ENCODE measurements at places on chromosomes 1 and 21.

GRCh38 chr1:56050911-56051310, 528.5 kb downstream of the PLPP3 start:
- H3K4me3 ChIP-seq, result no peak overlapping the region
- H3K36me3 ChIP-seq, result no peaks in the 10 kb centered on the region
- no peak overlapping the region for H3K27ac ChIP-seq
- peaks cover 2% of the 10 kb centered on the region for H3K27me3 ChIP-seq
- H3K4me1 ChIP-seq, result peaks cover 15% of the 10 kb centered on the region
- DNase-seq, result no peak

- DNase-seq, result no peak
- no peaks in the 10 kb centered on the region for H3K36me3 ChIP-seq
- H3K4me3 ChIP-seq, result no peak overlapping the region
- H3K27me3 ChIP-seq, result peaks cover 23% of the 10 kb centered on the region
- H3K4me1 ChIP-seq, result peaks cover 3% of the 10 kb centered on the region
Measured at GRCh38 chr1:207903767-207904166, 7.2 kb downstream of the CD34 start.

GRCh38 chr21:43657355-43658087, 1.8 kb downstream of the HSF2BP start:
- no peaks in the 10 kb centered on the region for H3K27me3 ChIP-seq
- H3K36me3 ChIP-seq, result no peaks in the 10 kb centered on the region
- no peak overlapping the region for H3K27ac ChIP-seq
- H3K4me1 ChIP-seq, result peaks cover 24% of the 10 kb centered on the region
- H3K4me3 ChIP-seq, result no peak overlapping the region

DNA sequence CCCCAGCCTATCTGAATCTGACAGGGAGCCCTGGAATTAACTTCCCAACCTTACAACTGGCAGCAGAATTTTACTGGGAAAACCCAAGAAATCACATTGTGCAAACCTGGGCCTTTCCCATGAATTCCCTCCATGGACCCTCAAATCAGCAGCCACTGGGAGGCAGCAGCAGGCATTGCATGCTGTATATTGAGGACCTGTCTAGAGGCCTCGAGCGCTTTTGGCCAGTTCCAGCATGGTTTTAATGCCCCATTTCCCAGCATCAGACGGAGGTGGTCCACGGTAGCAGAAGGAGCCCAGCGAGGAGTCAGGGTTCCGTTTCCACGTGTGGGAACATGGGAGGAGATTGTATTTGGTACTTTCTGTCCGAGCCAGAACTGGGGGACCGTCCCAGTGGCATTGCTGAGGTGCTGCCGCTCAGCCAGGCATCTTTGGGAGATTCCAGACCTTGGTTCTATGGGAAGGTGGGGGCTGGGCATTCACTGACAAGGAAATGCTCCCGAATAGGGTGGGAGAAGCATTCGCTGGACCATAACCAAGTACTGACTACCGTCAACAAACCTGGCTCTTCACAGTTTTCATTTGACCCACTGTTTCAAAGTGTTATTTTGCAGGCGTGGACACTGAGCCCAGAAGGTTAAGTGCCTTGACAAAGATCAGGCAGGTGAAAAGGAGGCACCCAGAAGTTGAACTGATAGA, 15.9 kb downstream of the BMP8A start:
- DNase-seq, result no peak
- H3K4me3 ChIP-seq, result no peak overlapping the region
- peaks cover 1% of the 10 kb centered on the region for H3K36me3 ChIP-seq
- H3K4me1 ChIP-seq, result no peaks in the 10 kb centered on the region

DNA sequence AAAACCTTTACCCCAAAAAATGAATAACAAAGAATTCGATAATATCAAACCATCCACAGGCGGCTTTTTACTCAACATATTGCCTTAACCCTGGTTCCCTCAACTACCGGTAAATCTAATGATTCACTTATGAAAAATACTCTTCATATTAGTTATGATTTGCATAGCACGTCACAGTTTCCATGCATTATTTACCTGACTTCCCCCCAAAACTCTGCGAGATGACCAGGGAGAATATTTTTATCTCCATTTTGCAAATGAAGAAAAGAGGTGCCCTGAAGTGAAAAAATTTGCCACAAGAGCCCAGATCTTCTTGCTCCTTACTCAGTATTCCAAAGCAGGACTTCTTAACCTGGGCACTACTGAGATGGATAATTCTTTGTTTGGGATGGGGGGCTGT, 2.9 kb downstream of the JAK1 start:
- DNase-seq, result no peak
- H3K27me3 ChIP-seq, result no peaks in the 10 kb centered on the region
- H3K27ac ChIP-seq, result no peak overlapping the region
- no peaks in the 10 kb centered on the region for H3K36me3 ChIP-seq

DNA sequence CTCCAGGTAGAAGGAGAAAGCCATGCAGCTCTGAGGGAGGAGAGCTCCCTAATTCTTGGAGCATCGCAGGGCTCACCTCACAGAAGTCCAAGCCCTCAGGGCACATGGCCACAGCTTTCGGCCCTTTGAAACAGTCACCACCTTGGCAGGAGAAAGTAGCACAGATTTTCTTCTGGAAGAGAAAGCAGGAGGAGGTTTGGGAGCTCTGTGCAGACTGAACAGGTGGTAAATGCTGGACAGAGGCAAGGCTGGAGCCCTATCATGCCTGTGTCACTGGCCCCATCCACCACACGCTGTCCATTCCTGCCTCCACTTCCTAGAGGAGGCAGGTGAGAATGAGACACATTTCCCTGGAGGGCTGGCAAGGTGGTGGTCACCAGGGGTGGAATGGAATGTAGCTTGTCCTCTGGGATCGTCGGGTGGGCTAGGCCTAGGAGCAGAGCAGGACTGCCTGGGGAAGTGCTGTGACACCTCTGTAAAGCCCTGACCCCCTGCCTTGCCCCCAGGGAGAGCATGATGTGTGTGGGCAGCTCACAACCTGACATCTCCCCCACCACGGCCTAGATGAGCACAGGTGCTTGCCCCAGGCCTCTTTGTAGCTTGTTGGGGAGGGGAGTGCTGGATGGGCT, 2.8 kb upstream of the INPP5B start:
- H3K4me3 ChIP-seq, result no peak overlapping the region
- no peaks in the 10 kb centered on the region for H3K27me3 ChIP-seq
- H3K27ac ChIP-seq, result no peak overlapping the region
- H3K36me3 ChIP-seq, result no peaks in the 10 kb centered on the region

GRCh38 chr1:42153624-42154023, 414 bp downstream of the GUCA2B start:
- DNase-seq, result no peak
- H3K4me3 ChIP-seq, result no peak overlapping the region
- H3K27ac ChIP-seq, result no peak overlapping the region
- no peaks in the 10 kb centered on the region for H3K36me3 ChIP-seq
- peaks cover 23% of the 10 kb centered on the region for H3K27me3 ChIP-seq

All from mesothelial cell of epicardium (in vitro differentiated cells).